ENCODE measurements at places on chromosomes 11 and 22.

DNA sequence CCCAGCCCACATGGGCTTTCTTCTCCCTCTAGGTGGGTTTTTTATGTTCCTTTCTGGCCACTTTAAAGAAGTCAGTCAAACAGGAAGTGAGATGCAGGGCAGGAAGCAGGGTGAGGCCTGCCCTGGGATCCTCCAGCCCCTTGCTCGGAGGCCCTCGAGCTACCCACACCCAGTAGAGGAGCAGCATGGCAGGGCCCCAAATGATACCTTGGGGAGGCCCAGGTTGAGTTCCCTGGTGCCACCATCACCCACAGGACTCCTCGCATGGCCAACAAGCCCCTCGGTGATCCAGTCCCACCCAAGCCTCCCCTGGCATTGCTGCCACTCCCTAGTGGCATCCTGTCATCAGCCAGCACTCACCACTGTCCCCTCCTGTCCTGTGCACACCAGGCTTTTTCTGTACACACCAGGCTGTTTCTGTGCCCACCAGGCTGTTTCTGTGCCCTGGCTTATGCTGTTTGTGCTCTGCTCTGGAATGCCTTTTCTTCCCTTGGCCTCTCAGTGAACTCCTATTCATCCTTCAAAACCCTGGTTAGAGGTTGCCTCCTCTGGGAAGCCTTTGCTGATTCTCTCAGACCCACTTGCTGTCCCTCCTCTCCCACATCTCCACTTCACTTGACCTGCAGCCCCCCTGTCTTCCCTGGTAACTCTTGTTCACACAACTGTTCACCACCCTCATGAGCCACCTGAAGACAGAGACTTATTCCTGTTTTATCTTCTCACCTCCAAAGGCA lies 3.1 kb upstream of the PTGDR2 start:
- no peak for DNase-seq

DNA sequence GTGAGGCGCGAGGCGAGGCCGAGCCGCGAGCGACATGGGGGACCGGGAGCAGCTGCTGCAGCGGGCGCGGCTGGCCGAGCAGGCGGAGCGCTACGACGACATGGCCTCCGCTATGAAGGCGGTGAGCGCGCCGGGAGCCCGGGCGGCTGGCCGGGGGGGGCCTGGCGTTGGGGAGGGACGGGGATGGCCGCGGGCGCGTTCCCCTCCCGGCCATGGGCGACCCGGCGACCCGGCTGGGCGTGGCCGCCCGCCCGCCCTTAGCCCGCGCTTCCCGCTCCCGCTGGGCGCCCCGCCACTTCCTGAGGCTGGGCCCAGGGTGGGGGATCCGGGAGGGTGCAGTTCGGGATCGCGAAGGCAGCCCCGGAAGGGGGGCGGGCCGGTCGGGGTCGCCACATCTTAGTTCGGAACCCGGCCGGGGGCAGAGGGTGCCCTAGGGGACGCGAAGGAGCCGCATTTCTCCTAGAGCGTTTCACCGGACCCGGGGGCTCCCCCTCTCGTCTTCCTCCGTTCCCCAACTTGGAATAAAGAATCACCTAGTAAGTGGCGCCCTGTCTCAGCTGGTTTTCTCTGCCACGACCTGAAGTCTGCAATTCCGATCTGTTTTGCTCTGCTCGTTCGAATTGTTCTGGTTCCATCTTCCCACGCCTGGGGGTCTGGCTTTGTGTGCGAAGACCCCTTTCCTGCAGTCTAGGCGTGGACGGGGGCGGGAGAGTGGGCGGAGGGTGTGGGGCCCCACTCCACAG lies 536 bp downstream of the YWHAH start:
- DNase-seq, result peak; percentile 72

- no peak for DNase-seq
Observed at GRCh38 chr22:49299821-49300231, 527.8 kb downstream of the BRD1 start.

DNA sequence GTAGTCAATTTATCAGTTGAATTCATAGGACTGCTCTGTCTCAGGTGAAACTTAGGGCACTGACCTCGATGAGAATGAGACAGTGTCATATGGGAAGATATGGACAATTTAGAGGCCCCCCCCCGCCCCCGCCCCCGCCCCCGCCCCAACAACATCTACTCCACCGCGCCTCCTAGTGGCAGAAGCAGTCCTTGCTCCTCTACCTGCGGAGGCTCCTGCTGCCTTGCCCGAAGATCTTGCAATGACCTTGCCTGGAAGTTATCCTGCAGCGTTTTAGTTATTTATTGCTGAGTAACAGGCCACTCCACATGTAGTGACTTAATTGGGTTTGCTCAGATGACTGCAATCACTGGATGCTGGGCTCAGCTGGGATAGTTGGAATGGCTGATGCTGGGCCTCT lies 15.2 kb downstream of the SERPINH1 start:
- DNase-seq, result no peak

DNA sequence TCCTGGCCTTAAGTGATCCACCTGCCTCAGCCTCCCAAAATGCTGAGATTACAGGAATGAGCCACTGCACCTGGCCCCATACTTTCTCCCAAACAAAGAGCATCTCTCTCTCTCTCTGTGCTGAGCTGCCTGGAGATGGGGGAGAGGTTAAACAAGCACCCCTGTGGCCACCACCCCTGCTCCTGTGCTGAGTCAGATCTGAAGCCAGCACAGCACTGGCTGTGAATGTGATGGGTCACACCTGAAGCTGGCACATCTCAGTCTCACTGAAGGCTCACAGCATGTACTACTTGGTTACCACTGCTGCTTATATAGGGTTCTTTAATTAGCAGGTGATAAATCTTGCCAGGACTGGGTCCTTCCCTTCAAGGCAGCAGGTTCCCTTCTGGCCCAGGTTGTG lies 10.8 kb upstream of the WEE1 start:
- DNase-seq, result no peak

All from natural killer cell treated with Interleukin-12 subunit alpha and Interleukin-12 subunit beta and Interleukin-15 and Interleukin-18, amount 100 ng/mL, for 72 hours (primary cell).